ENCODE measurements at places on chromosomes 3 and 15. TPM values are rescaled to one million over a fixed set of nuclear protein-coding genes. Genes with fewer than 3 reads are reported as not detected.

DNA sequence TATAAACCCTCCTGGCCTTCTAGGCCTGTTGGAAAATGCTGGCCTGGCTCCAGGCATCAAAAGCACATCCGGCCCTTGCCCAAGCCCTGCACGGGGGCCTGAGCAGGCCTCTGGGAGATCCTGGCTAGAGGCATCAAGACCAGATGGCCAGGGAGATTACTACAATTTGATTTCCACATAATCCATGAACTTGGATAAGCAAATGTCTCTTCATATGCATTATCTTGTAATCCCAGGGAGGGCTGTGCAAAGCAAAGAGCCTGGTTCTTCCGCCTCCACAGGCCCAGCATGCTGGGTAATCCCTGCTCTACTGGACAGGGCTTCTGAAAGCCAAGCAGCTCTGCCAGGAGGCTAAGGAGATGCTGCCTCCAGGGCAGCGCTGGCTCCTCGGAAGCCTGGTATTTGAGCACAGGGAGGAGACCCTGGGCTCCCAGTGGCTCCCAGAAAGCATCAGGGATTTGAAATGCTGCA is 18.2 kb downstream of the MRPL46 start:
- DNase-seq, result no peak

NANOGP8 gene
- 8.5 TPM for polyA plus RNA-seq

RBPMS2 gene
- polyA plus RNA-seq, result 171 TPM

- DNase-seq, result no peak
Observed at GRCh38 chr3:23036728-23037127, 166.4 kb upstream of the UBE2E2 start.

GPR62 gene
- polyA plus RNA-seq, result 0.42 TPM

DNA sequence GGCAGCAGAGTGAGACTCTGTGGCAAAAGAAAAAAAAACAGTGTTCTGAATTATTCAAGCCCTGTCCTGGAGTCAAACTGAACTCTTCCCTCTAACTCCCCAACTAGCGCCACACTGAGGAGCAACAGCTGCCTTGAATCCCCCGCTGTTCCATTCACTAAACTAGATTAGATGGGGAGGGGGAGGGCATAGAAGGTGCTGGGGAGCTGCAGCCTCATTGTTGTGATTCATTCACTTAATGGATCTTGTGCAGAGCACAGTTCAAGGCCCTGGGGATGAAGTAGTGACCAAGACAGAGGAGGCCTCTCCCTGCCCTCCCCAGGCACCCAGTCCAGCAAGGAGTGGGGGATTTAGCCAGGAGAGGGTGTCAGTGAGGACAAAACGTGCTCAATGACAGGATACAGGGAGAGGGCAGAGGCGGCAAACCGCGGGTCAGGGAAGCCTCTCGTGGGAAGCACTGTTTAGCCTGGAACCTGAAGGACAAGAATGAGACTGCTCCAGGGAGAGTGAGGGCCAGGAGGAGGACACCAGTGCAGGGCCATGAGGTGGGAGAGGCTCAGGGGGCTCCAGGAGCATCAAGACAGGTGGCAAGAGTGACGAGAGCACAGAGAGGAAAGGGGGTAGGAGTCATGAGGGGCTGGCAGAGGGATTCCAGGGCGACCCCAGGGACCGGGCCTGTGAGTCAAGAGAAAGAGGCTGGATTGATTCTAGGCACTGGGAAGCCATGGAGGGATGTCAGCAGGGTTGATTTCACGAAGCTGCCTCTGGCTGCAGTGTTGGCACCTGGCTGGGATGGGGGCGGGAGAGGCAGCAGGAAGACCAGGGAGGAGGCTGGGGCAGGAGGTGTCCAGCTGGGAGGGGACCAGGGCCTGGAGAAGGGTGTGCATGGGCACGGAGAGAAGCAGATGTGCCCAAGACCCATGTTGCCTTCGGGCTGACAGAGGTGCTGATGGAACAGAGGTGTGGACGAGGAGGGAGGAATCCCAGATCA is 31.4 kb downstream of the ALS2CL start:
- DNase-seq, result peak; percentile 71

DNA sequence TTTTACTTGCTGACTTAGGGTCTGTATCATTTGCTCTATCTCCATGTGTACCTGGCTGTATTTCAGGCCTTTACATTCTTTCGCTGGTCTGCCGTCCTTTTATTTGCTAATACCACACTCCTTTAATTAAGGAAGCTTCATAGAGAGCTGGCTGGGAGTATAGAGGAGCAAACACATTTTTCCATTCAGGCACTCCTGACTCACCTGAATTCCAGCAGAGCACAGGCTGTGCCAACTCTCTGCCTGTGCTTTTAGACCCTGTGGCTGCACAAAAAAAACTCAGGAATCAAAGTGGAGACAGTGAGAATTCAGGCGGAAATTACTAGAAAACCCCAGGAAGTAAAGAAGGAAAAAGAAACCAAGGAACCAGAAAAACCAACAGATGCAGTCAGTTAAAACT is 29.0 kb upstream of the ATP10A start:
- DNase-seq, result no peak

KCTD6 gene
- 27.0 TPM for polyA plus RNA-seq

RTP1 gene
- 6.3 TPM for polyA plus RNA-seq

DNA sequence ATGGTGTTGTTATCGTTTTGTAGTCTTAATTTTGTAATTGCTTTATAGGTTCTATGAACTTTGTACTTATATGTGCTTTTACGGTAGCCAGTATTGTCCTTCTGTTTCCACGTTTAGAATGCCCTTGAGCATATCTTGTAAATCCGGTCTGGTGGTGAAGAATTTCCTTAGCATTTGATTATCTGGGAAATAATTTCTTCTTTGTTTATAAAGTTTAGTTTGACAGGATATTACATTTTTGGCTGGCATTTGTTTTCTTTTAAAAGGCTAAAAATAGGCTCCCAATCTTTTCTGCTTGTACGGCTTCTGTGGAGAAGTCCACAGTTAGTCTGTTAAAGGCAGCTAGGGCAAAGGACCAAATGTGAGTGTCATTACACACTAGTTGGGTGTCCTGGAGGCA is 36.7 kb downstream of the SPESP1 start:
- DNase-seq, result no peak

CMTM6 gene
- 42.3 TPM for polyA plus RNA-seq

- DNase-seq, result no peak
Observed at GRCh38 chr3:126184465-126185000, 4.1 kb upstream of the ALDH1L1 start.

- DNase-seq, result no peak
Observed at GRCh38 chr15:41020829-41021228, 67.6 kb downstream of the CHAC1 start.

DNA sequence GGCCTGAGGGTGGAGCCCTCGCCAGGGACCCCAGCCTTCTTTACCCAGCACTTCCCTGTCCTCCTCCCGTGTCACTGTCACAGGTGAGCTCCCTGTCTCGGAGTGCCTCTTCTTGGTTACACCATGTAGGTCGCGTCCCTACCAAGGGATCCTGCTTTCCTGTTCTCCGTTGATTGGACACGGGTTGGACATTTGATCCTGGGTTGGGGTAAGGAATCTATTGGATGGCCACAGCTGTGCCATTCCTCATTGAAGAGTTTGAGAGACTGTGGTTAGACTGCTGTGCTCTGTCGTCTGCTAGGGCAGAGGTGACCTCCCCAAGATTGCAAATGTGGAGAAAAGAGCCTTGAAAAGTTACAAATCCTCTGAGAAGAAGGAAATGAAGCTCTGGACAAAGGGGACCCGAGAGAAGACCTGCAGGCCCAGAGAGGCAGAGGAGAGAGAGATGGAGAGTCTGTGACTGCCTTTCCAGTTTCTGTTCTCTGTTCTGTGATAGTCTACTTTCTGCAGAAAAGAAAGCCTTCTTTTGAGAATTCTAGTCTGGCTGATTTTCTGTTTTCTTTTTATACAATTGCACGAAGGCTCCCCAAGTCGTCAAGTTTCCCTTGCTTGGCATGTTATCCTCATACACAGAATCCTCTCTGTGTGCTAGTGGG is 325.7 kb upstream of the RGMA start:
- DNase-seq, result no peak
